ENCODE measurements at places on chromosomes 12 and 14.

GRCh38 chr14:92209141-92209540 is 87.4 kb downstream of the CPSF2 start:
- no peak for DNase-seq

- DNase-seq = peak; percentile 71
Measured at GRCh38 chr14:71362920-71363584, 455.8 kb downstream of the PCNX1 start.

GRCh38 chr12:84069699-84070098 is 842.9 kb downstream of the SLC6A15 start:
- no peak for DNase-seq

DNA sequence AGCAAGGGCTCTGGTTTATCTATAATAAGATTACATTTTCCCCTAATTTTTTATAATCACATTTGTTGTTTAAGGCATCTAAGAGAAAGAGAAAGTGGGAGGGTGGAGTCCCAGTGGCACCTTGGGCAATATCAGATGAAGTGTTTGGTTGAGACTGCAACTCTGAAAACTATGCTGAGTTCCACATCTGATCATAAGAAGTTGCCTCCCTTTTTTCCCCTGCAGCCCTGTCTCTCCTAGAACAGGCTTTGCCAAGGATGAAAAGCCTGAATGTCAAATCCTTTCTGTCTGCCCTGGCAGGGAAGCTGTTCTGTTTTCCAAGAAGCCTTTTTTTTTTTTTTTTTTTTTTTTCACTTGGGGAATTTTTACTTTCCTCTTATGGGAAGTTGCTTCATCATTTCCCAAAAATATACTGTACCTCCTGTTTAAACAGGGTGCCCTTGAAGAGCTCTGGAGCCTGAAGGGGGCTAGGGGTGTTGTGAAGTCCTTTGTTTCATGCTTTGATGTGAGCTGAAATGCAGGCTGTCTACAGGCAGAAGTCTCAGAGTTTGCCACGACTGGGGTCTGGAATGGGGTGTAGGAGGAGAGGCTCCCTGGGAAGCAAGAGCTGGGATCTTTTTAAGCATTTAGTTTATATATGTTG is 71.3 kb downstream of the SUSD6 start:
- DNase-seq = no peak

GRCh38 chr12:51959211-51959610 is 7.7 kb downstream of the ACVR1B start:
- DNase-seq = peak; percentile 63

GRCh38 chr14:97994020-97994531 is 1196.9 kb downstream of the VRK1 start:
- DNase-seq = no peak

GRCh38 chr12:5976196-5976595 is 31.1 kb upstream of the ANO2 start:
- DNase-seq = no peak

GRCh38 chr14:59939828-59940227 is 19.9 kb downstream of the LRRC9 start:
- no peak for DNase-seq

DNA sequence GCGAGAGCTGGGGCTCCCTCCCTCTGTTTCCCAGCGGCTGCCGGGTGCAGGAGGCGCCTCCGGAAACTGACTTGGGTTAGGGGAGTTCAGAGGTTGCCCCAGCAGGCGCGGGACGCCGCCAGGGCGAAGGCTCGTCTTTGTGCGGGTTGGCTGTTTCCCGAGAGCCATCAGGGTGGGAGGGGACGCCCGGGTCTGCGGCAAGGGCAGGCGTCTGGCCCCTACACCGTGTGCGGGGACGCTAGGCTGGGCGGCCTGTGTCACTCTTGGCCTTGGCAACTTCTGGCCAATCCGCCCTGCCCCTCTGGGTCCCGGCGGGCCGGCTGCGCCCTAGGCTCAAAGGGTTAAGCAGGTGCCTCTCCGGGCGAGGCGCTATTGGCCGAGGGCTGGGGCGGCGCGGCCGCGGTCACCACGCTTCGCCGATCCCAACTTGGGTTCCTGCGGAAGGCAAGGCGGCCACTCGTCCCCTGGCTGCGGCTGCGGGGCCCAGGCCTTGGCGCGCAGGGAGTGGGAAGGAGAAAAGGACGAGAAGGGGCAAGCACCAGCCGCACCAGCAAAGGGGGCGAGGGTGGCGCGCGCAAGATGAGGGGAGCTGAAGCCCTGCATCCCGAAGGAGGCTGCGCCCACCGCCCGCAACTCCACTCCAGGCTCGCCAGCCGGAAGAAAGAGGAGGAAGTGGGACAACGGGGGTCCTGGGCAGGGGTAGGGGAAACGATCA is 5.6 kb upstream of the NPAS3 start:
- DNase-seq = no peak

DNA sequence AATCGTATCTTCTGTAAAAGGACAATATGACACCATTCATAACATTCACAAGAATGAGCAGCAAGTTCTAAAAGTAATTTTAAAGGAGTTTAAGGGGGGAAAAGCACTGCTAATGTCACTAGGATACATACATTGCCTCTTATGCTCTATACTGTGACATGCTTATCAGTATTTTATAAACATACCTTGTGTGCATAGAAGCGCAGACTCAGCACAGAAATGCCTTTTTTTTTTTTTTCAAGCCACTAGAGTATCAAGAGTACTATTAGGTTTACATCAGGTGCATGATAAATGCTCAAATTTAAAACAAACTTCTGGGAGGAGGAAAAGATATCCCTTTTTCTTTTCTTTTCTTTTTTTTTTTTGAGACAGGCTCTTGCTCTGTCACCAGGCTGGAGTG is 13.6 kb upstream of the SMARCC2 start:
- no peak for DNase-seq

DNA sequence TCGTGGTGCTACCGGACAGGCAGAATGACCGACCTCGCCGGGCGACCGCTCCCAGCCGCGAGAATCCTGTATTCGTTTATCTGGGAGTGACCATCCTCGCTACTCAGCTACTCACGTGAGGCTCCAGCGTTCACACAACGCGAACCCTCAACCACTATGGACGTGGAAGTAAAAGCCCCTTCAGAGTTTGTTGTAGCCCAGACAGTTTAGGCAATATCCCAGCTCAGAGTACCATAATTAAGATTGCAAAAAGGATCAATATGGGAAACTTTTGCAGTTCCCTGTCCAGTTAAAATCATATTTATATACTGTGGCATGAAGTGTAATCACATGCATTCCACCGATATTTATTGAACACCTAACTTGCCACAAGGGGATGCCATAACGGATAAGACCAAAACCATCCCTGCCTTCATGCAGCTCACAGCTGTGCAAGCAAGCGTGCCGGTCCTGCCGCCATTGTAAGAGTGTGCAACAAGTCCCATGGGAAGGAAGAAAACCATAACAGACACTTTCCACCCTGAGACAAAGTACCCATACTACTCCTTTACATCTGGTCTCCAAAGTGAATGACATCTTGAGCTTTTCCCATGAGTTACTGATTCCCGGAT is 938 bp upstream of the MAX start:
- DNase-seq = peak; percentile 24

DNA sequence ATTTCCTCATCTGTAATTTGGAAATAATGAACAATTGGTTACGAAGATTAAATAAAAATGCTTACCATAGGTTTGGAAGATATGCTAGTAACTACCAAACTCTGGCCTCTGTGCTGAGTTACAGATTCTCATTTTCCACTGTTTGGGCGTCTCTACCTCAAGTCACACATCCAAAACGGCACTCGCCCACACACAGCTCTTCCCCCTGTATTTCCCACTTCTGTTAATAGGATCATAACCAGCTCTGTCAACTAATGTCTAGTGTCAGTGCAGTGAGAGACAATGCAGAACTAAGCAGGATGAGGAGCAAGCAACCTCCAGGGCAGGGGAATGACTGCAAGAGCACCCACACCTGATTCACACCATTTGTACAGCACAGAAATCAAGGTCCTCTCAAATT is 10.9 kb upstream of the SYCP3 start:
- DNase-seq = no peak

- no peak for DNase-seq
Measured at GRCh38 chr12:111586986-111587385, 12.1 kb downstream of the ATXN2 start.

GRCh38 chr12:115543269-115543668 is 734.2 kb downstream of the MED13L start:
- DNase-seq = peak; percentile 7

DNA sequence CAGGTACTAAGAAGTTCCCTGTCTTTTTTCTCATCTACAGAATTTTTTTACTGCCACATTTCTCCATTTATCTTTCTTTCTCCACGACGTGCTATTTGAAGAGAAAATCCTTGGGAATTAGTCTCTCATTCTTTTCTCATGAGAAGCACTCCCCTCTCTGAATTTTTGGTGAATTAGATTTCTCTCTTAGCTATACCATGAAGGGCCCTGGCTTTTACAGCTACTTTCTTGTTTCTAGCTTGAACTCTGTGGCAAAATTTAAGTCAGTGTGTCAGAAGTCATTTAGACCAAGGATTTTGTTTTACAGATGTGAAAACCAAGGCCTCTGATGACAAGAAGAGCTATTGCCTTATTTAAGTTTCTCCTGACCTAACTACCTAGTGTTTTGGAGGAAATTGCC is 213.1 kb downstream of the AEBP2 start:
- DNase-seq = peak; percentile 17

- DNase-seq = no peak
Measured at GRCh38 chr14:66752109-66752508, 244.2 kb downstream of the GPHN start.

DNA sequence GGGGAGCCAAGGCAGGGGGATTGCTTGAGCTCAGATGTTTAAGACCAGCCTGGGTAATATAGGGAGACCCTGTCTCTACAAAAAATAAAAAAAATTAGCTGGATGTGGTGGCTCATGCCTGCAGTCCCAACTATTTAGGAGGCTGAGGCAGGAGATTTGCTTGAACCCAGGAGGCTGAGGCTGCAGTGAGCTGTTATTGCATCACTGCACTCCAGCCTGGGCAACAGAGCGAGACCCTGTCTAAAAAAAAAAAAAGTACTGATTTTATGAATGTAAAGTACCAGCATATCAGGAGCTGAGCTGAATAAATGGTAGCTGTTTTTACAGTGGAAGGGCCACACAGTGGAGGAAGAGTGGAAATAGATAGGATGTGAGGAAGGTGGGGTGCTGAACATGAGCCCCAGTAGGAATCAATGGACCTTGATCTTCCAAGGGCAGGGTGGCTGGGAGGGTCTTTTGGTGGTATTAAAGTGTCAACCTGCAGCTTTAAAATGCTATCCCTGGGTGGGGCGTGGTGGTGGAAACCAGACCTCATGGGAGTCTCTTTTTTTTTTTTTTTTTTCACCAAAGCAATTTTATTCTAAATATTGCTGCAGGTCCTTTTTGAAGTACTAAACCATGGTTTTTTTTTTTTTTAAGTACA is 2.2 kb downstream of the ATP23 start:
- DNase-seq = no peak

- DNase-seq = no peak
Measured at GRCh38 chr14:36320897-36321381, 502 bp upstream of the MBIP start.

GRCh38 chr14:94382716-94383596 is 5.4 kb downstream of the SERPINA1 start:
- DNase-seq = no peak

DNA sequence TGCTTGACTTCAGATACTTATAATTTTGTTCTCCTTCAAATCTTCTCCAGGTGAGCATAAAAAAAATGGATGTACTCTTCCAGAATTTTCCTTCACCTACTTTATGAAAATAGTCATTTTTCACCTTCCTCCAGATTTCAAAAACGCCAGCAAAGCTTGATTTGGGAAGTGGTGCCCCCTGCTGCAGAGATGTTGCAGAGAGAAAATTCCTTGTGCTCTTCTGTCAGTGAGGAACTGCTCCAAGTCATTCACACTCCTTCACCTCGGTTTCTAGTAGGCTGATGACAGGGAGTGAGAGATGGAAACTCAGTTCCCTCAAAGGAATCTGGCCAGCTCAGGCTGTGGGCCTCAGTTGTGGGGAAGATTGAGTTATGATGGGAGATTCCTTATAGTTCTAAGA is 24.2 kb upstream of the RNASE3 start:
- DNase-seq = no peak

- peak; percentile 30 for DNase-seq
Measured at GRCh38 chr12:64900540-64900939, 76.1 kb downstream of the TBC1D30 start.

DNA sequence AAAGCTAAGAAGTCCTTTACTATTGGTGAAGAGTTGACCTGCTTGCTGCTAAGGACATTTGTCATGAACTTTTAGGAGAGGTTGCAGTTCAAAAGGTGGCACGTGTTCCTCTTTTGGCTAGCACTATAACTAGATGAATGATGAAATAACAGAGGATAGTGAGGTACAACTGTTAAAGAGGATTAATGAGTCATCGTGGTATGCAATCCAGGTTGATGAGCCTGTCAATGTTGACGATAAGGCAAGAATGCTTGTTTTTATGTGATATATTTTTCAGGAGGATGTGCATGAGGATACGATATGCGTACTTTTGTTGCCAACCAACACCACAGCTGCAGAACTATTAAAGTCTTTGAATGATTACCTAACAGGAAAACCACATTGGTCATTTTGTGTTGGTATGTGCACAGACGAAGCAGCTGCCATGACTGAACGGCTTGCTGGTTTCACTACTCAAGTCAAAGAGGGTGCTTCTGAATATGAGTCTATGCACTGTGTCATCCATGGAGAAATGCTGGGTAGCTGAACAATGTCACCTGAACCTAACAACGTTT is 10.6 kb downstream of the CEP128 start:
- DNase-seq = peak; percentile 94

DNA sequence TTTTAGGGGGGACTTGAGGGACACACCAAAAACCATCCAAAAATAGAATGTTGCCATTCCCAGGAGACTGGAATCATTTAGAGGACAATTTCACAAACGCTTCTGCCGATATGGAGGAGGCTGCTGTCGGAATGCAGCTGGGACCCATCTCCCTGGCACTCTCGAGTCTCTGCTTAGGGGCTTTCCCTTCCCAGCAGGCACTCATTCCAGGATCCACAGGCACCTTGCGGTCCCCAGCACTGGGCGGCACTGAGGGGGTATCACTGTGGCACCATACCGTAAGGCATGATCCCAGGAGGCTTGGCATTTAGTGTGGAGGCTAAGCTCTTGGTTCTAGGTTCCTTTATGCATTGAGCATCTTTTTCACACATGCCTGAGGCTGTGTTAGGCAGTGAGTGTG is 36.6 kb upstream of the LTBP2 start:
- DNase-seq = no peak

DNA sequence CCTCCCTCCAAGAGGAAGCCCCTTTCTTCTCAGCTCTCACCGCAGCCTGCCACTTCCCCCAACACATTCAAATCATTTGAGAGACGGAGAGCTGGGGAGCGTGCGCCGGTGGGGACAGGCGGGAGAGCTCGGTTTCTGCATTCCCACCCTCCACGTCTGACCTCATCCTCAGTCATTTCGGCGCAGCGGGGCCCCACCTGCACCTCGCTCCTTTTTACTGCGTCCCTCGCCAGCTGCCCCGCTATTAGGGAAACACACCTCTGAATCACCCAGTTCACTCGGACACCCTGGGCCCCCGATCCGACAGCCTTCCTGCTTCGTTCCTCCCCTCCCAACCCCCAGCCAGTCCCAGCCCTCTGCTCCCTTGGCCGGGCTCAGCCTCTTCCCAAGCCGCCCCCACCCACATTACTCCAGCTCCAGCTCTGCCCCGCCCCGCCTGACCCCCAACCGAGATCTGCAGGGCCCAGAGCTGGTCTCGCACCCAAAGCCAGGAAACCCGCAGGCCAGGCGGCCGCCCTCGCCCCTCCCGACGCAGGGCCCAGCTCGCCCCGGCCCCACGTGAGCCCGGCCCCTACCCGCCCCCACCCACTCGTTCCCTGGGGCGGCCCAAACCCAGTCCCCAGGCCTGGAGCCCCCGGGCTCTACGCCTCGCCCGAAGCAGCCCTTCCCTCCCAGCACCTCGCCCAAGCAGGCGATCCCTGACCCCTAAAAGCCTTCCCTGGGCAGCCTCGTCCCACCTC is 783 bp downstream of the CORO1C start:
- DNase-seq = peak; percentile 85

- no peak for DNase-seq
Measured at GRCh38 chr12:40405419-40405818, 180.6 kb downstream of the LRRK2 start.
